Fibroblast of pulmonary artery (primary cell): ENCODE measurements at places on chromosomes 1 and 21.

GRCh38 chr1:44460107-44460882 is 55.2 kb downstream of the RNF220 start:
- no peak for DNase-seq

GRCh38 chr1:180579961-180580611 is 21.3 kb downstream of the OVAAL start:
- peak; percentile 33 for DNase-seq

DNA sequence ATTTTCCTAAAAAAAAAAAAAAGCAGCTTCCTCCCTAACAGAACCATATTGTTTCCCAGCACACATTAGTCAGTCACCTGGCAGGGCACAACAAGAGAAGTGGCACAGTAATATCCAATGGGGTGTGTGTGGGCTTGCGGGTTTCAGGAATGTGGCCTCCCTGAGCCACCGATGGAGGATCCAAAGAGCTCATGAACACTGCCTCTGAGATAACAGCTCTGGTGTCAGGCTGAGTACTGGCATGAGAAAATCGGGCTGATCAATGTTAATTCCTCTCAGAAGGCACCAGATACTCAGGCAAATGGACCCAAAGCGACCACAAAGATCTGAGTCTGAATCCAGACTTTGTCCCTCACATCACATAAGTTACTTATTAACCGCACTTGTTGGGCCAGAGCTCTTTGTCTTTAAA is 2.2 kb upstream of the LYPD8 start:
- no peak for DNase-seq

DNA sequence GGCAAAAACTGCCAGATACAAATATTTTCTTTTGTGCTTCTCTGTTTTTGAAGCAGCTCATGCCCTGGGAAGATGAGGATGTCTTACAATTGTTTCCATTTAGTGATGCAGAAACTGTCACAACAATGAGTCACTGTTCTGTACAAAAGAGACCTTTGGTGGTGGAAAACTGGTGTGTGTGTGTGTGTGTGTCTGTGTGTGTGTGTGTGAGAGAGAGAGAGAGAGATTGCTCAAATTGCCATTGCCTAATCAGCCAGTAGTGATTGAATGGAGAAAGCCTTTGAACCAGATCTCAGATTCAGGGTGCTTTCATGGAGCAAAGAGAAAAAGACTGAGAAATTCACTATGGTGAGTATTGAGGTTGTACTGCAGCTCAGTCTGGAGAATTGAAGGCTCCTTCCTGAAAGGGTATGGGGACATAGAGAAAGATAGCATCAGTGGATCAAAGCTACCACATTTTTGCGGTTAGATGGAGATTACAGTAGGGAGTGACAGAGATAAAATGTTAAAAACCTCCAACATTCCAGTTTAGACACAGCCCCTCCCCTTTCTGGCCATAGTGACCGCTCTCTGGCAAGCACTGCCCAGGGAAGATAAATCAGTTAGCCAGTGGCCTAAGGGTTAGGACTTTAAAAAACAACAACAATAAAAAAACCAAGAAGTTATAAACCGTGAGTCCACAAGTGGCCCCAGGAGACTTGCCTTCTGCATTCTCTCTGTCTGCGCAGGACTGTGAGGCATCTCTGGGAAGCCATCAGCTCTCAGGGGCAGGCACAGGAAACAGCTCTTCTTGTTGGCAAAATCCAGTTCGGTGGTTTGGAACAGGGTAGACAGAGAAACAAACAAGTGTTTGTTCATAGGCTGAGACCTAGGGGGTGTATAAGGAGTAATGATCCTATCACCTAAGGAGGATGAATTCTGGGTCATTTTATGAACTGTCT is 406.5 kb downstream of the DUSP10 start:
- peak; percentile 82 for DNase-seq

DNA sequence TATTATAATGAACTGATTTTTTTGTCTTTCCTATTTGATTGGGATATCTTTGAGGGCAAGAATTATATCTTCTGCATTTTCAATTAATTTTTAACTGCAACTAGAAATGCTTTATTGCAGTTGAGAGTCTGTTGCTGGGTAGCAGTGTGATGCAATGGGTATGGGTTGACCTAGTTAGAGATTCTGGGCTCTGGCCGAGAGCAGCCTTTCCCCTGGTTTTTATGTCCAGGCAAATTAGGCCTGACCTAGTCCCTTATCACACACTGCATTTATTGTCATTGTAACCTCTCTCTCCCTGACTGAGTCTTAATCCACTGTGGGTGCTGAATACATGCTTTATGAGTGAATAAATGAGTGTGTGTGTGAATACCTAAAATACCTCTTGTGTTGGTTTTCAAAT is 206.4 kb upstream of the PTGFR start:
- no peak for DNase-seq

- DNase-seq, result peak; percentile 95
These were observed 106.5 kb upstream of the SLC44A3 start for GRCh38 chr1:94713472-94714141.
